Cardiac muscle cell (in vitro differentiated cells and primary cell): ENCODE measurements at places on chromosomes 12 and 14.

DNA sequence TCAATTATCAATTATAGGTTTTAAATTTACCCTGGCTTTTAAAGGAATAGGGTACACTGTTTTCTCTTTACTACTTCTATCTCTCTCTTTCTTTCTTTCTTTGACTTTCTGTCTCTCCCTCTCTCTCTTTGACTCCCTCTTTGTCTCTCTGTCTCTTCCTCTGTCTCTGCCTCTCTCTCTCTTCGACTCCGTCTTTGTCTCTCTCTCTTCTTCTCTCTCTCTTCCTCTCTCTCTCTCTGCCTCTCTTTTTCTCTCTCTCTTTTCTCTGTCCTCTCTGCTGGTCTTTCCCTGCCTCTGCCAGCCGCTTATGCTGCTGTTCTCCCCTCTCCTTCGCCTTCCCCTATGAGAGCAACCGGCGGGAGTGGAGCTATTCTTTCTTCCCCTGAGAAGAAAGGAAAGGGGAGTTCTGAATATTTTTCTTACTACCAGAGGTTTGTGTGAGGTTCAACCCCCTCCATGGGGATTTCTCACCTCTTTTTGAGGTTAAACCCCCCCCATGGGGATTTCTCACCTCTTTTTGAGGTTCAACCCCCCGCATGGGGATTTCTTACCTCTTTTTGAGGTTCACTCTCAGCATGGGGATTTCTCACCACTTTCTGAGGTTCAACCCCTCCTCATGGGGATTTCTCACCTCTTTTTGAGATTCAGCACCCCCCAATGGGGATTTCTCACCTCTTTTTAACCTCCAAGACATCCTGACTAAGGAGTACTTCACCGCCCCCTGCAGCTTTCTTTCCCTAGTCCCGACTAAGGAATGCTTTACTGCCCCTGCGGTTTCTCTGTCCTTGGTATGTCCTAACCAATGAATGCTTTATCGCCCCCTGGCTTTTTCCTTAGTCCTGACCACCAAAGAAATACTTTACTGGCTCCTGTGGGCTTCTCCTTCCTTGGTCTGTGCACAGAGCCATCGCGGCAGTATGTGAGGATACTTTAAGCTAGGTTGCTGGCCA is 27.4 kb upstream of the DDHD1 start:
- H3K27me3 ChIP-seq: no peaks in the 10 kb centered on the region
- H3K27ac ChIP-seq: no peak overlapping the region
- H3K4me3 ChIP-seq: no peak overlapping the region
- peak; percentile 32 for DNase-seq

- no peak for DNase-seq
- peaks cover 14% of the 10 kb centered on the region for H3K4me1 ChIP-seq
- H3K27ac ChIP-seq: no peak overlapping the region
- peaks cover 28% of the 10 kb centered on the region for H3K27me3 ChIP-seq
- H3K4me3 ChIP-seq: peak overlapping the region; percentile 67
Observed at GRCh38 chr14:69260861-69261564, 1.1 kb downstream of the GALNT16 start.

- H3K36me3 ChIP-seq: no peaks in the 10 kb centered on the region
- H3K27ac ChIP-seq: no peak overlapping the region
- DNase-seq: no peak
- H3K4me3 ChIP-seq: no peak overlapping the region
- H3K4me1 ChIP-seq: no peaks in the 10 kb centered on the region
- H3K27me3 ChIP-seq: no peaks in the 10 kb centered on the region
Observed at GRCh38 chr12:119829439-119829838, 47.7 kb downstream of the CIT start.

- no peaks in the 10 kb centered on the region for H3K36me3 ChIP-seq
- H3K4me1 ChIP-seq: peaks cover 27% of the 10 kb centered on the region
- no peaks in the 10 kb centered on the region for H3K27me3 ChIP-seq
- H3K27ac ChIP-seq: peak within 1 kb of the TSS; percentile 83
- DNase-seq: peak; percentile 54
Observed at GRCh38 chr14:23365036-23365731, at the start of gene EFS. EFS (minus strand) TSS chr14:23365172; CDS start chr14:23365025, 147 bp downstream.

DNA sequence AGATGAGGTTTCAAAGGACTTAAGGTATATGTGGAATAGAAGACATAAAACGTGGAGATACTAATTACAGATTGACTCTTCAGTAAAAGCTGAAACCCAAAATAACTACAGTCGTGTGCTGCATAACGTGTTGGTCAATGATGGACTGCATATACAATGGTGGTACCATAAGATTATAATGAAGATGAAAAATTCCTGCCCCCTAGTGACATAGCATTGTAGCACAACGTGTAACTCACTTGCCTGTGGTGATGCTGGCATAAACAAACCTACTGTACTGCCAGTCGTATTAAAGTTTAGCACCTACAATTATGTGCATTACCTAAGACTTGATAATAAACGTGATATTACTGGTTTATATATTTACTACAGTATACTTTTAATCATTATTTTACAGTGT is 150.3 kb downstream of the LRRK2 start:
- no peak overlapping the region for H3K27ac ChIP-seq
- no peaks in the 10 kb centered on the region for H3K36me3 ChIP-seq
- no peak for DNase-seq
- H3K27me3 ChIP-seq: no peaks in the 10 kb centered on the region
- no peaks in the 10 kb centered on the region for H3K4me1 ChIP-seq
- H3K4me3 ChIP-seq: no peak overlapping the region

DNA sequence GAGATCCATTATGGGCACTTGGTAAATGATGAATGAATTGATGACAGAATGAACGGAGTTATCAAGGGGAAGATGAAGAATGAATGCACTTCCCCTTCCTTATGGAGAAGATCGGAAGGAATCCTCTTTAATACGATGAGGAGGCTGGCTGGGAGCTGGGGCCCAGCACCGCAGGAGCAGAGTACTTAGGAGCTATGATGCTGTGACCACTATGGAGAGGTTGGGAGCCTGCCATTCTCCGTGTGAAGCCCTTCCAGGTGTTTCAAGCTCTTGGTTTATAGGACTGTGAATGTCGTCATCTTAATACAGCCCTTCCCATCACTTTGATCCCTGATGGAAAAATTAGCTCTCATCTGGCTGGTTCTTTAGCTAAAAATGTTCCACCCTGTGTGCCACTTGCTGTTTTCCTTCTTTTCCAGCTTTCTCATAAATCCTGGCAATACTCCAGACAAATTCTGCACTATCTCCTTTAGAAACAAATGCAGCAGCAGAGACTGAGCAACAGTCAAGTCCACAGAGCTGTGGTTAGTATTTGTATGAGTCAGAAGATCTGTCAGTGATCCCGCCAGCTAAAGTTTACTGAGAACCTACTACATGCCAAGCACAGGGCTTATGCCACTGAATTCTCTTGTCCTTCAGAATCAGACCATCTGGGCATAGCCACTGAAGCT is 263.1 kb upstream of the CRY1 start:
- H3K27me3 ChIP-seq: peaks cover 5% of the 10 kb centered on the region
- no peak overlapping the region for H3K27ac ChIP-seq
- DNase-seq: no peak
- H3K36me3 ChIP-seq: no peaks in the 10 kb centered on the region

- H3K4me1 ChIP-seq: peaks cover 49% of the 10 kb centered on the region
- no peak overlapping the region for H3K4me3 ChIP-seq
- H3K27ac ChIP-seq: no peak overlapping the region
- no peaks in the 10 kb centered on the region for H3K27me3 ChIP-seq
Observed at GRCh38 chr14:61335671-61336275, 14.4 kb downstream of the PRKCH start.

DNA sequence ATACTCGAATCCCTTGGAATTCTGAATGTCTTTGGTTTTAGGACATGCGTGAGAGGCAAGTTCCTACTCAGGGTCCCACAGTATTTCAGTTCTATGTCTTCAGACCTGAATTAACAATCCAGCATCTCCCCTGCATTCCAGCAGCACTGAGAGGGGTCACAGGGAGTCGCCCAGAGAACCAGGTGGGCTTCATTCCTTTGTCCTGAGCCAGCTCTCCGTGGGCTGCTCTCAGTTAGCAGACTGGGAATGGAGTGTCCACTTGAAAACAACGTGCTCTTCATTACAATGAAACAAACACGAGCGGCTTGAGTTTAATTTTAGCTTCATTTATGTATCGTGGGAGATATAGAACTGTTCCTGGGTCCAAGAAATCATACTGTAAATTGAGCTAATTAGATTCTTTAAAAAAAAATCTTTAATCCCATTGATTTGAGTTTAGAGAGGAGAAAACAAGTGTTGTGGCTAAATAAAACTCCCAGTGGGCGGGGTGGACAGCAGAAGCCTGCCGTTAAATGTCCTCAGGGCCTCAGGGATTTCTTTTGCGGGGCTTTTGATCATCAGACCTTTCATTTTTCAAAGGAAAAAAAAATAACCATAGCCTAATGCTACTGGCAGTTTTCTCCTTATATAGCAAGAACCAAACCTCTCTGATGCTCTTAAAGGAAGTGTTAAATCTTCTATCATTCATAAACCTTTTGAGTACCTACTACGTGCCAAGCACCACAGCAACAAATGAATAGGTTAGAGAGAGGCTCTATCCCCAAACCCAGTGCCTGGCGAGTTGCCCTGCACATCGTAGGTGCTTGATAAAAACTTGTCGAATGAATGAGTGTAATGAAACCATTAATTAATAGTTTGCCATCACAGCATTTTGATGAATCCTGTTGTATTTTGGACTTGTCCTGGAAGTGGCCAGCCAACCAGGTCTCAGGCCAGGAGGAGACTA is 140.4 kb downstream of the CHST11 start:
- no peaks in the 10 kb centered on the region for H3K36me3 ChIP-seq
- H3K27ac ChIP-seq: no peak overlapping the region
- H3K4me1 ChIP-seq: peaks cover 24% of the 10 kb centered on the region
- DNase-seq: no peak
- no peak overlapping the region for H3K4me3 ChIP-seq

DNA sequence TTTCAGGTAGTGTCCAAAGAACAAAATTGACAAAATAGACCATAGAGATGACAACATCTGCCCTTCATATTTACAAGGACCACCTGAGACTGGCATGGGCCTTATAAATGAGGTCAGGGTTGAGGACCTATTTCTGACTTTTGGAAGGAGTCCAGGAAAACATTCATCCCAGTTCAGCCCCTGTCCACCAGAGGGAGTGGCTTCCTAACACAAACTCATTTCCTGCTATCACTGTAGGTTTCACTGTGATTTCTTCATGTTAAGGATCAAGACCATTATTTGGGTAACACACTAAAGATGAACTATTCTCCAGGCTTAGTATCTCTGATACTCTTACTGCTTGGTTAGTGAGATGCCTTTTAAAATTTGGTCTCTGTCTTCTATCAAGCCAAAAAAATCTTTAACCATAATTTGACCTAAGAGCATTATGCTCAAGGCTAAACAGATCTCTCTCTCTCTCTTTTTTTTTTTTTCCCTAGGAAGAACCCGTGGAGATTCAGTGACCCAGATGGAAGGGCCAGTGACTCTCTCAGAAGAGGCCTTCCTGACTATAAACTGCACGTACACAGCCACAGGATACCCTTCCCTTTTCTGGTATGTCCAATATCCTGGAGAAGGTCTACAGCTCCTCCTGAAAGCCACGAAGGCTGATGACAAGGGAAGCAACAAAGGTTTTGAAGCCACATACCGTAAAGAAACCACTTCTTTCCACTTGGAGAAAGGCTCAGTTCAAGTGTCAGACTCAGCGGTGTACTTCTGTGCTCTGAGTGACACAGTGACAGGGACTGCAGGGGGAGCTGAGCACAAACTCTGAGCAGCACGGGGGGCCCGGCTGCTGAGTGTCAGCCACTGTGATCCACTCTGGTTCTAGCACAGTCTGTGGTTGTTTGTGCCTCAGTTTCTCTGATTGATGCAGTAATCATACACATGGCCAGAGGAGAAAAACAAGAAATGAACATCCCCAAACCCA is 267.6 kb upstream of the OR4E1 start:
- H3K36me3 ChIP-seq: no peaks in the 10 kb centered on the region
- DNase-seq: peak; percentile 9
- no peak overlapping the region for H3K4me3 ChIP-seq
- no peaks in the 10 kb centered on the region for H3K27me3 ChIP-seq
- no peak overlapping the region for H3K27ac ChIP-seq

DNA sequence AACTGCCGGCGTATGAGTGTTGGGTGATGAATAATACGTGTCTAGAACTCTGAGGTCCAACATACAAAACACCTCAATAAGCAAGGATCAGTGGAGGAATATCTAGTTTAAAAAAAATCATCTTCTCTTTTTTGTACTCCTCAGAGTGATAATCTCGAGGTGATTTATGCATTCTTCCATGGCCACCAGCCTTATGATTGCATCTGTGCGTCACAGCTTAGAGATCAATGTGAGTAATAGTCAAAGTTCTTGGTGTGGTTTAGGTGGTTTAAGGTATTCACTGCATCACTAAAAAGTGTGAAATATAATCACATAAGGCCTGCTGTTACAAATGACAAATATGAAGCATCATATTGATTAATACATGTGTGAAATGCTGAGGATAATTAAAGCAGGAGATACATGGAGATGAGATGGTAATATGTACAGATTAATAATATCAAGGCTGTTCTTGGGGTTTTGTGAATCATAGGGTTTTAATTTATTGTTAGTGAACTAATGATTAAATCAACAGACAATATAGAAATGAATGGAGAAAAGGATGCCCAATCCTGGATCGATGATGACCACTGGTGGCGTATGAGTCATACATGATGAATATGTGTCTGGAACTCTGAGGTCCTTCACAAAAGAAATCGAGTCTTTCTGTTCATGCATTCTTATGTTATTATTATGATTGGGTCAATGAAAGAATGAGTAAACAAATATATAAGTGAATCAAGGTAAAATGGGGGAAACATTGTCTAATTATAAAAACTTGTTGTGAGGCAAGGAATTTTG is 68.8 kb upstream of the RTL1 start:
- H3K4me3 ChIP-seq: no peak overlapping the region
- no peaks in the 10 kb centered on the region for H3K36me3 ChIP-seq
- H3K4me1 ChIP-seq: no peaks in the 10 kb centered on the region
- no peak overlapping the region for H3K27ac ChIP-seq
- no peaks in the 10 kb centered on the region for H3K27me3 ChIP-seq

DNA sequence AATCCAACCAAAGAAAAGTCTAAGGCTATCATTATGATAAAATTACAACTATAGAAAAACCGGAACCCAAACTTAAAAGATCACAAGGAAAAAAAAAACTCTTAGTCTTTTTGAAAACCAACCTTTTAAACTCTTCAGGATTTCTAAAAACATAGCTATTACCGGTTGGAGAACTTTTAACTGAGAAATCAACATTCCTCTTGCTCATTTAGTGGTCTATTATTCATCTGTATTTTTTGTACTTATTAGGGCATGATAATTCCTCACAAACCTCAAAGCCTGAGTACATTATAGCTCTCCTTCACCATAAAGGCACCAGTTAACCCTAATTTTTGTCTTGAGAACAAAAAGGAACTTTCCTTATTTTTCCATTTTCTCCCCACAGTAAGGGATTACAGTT is 10.4 kb downstream of the LUM start:
- no peak overlapping the region for H3K27ac ChIP-seq
- H3K36me3 ChIP-seq: no peaks in the 10 kb centered on the region
- no peaks in the 10 kb centered on the region for H3K4me1 ChIP-seq
- H3K4me3 ChIP-seq: no peak overlapping the region
- peak; percentile 39 for DNase-seq
- H3K27me3 ChIP-seq: no peaks in the 10 kb centered on the region

GRCh38 chr12:133081159-133081780 is 547 bp downstream of the ZNF140 start:
- DNase-seq: no peak
- H3K27ac ChIP-seq: peak overlapping the region; percentile 99
- H3K36me3 ChIP-seq: peaks cover 35% of the 10 kb centered on the region
- peak overlapping the region; percentile 72 for H3K4me3 ChIP-seq
- no peaks in the 10 kb centered on the region for H3K27me3 ChIP-seq
- no peaks in the 10 kb centered on the region for H3K4me1 ChIP-seq

GRCh38 chr14:103501041-103501870 is 21.4 kb downstream of the CKB start:
- DNase-seq: no peak
- H3K27me3 ChIP-seq: no peaks in the 10 kb centered on the region
- H3K36me3 ChIP-seq: peaks cover 45% of the 10 kb centered on the region
- H3K27ac ChIP-seq: no peak overlapping the region
